Activated T-helper 1 cell treated with anti-CD3 and anti-CD28 coated beads, Interleukin-2, amount 50 U/mL, for 16 hours (primary cell): ENCODE measurements at places on chromosomes 1 and 21.

DNA sequence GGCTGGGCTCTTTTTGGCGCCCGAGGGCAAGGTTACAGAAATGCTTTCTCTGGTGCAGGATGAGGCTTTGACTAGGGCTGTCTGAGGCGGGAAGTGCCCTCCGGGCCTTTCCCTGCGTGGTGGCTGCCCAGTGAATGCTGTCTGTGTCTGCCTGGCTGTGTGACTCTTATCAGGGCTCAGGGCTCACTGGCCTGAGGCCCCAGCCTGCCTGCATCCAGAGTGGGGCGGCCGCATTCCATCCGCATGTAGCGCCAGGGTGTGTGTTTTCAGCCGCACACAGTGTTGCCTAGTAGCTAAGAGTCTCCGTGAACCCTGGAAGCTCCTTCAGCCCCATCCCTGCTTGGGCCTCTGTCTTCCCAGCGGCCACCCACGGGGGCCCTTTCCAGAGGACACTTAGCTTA is 59.1 kb downstream of the FAAP20 start:
- DNase-seq, result no peak

- DNase-seq, result no peak
Measured at GRCh38 chr1:204726478-204726877, 40.9 kb upstream of the LRRN2 start.

DNA sequence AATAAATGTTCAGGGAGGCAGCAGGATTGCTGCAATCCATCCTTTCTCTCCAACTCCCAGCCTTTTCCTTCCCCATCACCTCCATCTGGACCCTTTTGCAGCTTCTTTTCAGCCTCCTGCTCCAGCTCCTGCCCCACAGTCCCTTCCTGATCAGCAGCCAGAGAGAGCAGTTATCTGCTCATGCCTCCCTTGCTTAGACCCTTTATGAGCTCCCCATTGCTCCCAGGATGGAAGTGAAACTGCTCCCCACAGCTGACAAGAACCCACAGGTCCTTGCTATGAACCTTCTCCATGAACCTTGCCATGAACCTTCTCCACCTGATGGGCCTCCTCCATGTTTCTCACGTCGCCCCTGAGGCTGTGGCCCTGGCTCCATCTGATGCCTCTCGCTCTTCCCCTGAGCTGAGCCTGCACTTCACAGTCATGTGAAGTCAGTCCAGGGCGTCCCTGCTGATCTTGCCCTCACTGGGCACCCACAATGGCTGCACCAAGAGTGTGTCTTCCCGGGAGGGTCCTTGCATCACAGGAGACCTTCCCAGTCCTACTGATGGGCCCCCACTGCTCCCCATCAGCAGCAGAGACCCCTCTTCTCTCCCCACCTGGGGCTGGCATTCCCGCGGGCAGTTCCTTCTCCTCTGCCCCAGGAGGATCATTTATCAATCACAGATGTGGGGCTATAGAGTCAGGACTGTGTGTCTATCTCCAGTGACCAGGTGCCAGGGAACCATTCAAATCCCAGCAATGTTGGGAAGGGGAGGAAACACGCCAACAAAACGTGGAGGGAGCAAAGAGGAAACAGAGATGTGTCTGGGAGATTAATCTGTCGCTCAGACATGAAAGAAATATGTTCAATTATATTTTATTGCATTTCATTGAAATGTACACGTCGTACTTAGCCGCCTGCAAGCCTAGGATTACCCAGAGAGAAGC is 73.1 kb downstream of the MATN1 start:
- no peak for DNase-seq

- DNase-seq, result no peak
Measured at GRCh38 chr21:17697473-17697872, 84.8 kb upstream of the BTG3 start.
